ENCODE measurements at places on chromosomes 5 and 9.

DNA sequence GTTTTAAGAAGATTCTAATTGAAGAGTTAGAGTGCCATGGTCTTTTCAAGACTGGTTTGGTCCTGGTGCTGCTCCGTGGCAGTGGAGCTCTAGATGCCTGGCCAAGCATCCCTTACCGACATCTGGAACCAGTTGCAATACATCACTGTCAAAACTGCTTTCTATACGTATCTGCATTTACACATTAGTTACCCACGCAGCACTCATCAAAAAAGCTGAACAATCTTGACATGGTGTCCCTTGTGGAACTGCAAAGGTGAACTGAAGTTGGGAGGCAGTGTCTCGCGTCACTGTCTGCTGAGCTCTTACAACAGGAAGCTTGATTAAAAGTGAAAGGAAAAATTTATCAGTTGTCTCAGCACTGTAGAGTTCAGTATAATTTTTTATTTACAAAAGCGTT lies 82.6 kb downstream of the PBX3 start:
- peak; percentile 31 for DNase-seq

DNA sequence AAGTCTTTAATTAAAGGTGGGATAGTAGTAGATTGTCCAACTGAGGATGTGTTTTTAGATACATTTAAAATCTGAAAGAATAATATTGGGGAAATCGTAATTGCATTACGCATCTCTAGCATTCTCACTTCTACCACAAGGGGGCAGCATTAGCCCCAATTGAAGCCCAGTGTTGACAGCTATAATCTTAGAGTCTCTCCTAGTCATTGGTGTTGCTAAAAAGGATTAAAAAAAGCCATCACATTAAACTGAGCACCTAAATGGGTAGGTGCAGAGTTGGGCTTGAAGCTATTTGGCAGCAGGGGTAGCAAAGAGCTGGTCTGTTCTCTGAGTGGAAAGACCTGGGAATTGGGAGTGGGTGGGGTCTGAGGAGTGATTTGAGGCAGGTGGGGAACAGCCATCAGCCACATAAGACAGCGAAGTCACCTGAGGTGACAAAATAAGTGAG lies 177.2 kb downstream of the OSTF1 start:
- peak; percentile 52 for DNase-seq

DNA sequence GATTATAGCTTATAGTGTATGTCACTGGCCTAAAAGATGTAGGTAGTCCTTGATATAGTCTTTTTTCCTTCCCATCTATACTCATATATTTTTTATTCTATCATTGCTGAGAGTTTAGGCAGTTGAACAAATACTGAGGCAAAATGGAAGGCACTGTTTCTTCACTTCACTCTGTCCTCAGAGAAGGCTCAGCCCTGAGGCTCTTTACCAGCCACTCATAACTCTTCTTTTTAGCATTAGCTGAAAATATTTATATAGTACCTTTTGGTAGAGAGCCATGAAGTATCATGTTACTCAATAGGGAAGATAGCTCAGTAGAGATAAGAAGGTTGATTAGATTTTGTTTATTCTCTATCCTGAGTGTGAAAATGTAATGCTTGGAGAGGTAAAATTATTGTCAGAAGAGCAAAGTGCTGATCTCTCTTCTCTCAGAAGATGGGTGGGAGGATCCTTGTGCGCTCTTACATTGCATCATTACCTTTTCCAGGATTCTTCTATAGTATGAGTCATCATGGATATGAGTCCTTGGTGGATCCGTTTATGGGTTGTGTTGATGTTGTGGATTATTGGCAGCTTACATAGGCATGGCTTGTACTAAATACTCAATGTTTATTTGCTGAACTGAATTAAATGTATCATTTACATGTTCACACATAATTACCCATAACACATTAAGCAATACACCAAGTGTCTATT lies 88.1 kb downstream of the ANXA1 start:
- DNase-seq: no peak

DNA sequence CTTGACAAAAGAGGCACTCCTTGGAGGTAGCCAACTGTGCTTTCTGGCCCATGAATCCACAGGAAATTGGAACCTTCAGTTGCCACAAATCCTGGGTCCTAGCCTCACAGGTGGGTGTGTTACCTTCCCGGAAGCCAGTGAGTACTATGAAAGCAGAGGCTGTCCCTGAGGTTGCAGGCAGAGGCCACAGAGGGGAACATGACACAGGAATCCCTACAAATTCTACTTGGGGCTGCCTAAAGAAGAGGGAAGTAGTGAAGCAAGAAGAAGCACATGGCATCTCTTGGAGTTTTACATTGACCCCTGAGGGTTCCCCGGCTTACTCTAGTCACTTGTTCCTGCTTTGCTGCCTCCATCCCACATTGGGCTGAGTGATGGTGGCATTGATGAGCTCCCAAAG lies 2.6 kb downstream of the SLC22A5 start:
- no peak for DNase-seq

DNA sequence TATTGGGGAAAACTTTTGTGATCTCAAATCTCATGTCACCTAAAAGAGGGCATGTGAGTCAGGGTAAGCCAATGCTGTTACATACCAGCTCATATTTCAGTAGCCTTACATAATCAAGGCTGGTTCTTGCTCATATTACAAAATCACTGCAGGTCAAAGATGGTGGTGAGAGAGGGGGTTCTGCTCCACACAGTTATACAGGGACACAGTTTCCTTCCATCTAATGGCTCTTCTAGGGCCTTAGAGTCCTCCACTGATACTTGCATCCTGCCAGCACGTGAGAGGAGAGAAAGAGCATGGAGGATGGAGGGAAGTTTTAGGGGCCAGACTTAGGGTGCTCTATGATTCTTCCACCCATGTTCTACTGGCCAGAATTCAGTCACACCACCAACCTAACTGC lies 130.0 kb downstream of the LIFR start:
- no peak for DNase-seq

DNA sequence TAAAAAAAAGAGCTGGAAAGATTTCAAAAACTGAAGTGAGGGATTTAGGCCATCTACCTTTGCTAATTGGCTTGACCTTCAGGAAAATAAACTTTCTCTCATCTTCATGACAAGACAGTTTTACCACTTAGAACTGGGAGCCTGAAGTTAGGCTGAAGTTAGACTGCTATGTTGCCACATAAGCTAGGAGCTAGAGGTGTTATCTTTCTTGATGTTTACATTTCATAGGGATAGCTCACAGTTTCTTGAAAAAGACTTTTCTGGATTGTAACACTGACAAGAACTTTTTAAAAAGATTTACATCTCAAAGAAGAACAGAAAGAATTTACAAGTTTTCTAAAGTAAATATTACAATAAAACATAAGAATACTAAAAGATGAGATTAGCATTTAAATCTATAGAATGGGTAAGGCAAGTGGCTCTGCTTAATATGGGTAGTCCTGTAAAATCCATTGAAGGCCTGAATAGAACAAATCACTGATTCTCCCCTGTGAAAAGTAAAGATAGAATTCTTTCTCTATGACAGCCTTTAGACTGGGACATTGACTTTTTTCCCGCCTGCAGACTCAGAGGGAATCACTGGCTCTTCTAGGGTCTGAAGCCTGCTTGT lies 1665.4 kb upstream of the CDH9 start:
- DNase-seq: no peak

- DNase-seq: no peak
These were observed 40.2 kb upstream of the TAS2R1 start for GRCh38 chr5:9670371-9670770.

DNA sequence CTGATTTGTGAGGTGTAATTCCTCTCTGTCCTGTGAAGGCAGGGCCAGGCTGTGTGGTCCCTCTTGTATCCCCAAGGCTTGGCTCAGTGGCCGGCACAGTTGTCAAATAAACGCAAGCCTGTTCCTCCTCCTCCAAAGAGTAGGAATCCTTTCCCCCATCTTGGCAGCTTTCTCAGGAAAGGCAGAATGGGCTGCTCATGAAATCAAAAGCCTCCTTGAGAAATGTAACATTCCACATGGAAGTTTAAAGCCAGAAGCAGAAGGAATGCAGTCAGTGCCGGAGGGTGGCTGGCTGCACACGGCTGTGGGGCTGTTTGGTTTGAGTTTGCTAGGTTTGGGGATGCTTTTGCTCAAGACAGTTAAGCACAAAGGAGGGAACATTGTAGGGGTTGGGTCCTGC lies 34.5 kb upstream of the MED10 start:
- DNase-seq: no peak

DNA sequence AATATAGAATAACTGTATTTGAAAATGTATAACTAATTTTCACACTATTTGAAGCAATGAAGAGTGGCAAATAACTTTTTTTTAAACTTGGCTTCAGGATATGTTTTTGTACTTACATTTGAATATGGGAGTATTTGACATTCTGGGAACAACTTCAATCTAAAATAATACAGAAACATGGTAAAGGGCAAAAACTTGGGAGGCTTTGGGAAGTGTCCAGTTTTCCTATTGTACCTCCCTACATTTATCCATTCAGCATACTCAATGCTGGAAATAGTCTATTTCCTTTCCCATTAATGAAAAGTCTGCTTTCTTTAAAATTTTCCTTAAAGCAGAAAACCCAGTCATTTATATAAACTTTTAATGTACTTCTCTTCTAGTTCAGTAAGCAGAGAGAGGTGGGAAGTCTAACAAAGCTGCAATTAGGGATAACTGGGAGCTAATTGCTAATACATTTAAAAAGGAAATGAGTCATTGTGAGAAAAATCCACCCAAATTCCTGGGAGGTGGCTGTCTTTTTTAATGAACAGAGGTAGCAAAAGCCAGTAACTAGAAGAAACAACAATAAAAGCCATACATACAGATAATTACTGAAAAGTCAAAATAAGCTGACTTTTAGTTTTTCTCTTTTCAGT lies 128.8 kb downstream of the FBN2 start:
- no peak for DNase-seq

DNA sequence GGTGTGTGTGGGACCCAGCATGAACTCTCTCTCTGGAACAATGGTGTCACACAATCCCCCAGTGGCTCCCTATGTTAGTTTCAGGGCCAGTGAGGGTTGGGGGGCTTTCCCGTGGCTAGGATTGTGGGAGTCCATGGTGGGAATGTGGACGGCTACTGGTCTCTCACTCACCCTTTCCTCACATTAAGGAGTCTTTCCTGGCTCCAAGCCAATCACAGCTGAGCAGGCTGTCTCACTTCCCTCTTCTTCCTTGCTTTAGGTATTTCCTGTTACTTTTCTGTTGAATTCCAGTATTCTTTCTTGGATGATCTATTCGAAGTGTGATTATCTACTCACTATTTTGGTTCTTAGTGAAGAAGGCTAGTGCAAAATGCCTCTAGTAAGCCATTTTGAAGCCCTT lies 324.4 kb upstream of the MPDZ start:
- DNase-seq: no peak

- DNase-seq: no peak
These were observed 124.3 kb downstream of the TEX10 start for GRCh38 chr9:100228352-100228869.

DNA sequence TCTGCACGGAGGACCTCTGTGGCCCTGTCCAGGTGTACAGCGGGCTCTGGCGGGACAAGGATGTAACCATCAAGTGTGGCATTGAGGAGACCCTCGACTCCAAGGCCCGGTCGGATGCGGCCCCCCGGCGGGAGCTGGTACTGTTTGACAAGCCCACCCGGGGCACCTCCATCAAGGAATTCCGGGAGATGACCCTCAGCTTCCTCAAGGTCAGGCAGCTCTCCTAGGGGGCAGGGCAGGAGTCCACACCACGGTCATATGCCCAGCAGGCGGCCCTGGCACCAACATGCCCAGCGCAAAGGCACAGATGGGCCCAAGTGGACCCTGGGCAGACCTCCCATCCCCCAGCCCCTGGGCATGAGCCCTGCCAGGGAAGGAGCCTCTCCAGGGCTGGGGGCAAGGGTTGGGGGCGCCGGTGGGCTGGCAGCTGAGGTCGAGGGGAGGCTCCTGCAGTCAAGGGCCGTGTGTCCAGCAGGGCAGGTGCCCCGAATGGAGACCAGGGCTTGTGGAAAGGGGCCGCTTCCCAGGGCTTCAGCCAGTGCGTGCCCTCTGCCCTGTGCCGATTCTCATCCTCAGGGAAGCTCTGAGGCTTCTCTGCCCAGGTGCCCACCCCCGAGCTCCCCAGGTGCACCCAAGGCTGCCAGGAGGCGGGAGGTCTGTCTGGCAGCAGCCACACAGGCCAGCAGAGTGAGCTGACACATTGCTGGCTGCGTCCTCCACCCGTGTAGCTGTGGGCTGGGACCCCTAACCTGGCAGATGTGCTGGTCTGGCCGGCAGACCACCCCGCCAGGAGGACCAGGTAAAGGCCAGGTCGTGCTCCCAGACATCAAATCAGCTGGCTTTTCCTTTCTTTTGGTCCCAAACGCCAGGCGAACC lies 10.0 kb downstream of the DIPK1B start:
- no peak for DNase-seq

DNA sequence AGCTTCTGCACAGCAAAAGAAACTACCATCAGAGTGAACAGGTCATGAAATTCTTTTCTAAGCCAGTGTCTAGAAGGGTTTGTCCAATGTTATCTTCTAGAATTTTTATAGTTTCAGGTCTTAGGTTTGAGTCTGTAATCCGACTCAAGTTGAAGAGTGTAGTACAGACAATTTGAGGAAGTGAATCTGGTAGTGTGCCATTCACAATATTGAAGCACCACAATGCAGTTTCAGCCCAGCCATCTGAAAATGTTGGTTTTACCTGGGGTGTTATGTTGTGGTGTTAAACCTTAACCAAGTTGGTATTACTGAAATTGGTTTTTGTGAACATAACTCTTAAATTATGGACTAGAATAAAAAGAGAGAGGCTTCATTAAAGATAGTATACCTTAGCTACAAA lies 77.2 kb downstream of the ADAMTS16 start:
- no peak for DNase-seq

- DNase-seq: no peak
These were observed 1144.9 kb upstream of the C9orf72 start for GRCh38 chr9:28718226-28718625.

DNA sequence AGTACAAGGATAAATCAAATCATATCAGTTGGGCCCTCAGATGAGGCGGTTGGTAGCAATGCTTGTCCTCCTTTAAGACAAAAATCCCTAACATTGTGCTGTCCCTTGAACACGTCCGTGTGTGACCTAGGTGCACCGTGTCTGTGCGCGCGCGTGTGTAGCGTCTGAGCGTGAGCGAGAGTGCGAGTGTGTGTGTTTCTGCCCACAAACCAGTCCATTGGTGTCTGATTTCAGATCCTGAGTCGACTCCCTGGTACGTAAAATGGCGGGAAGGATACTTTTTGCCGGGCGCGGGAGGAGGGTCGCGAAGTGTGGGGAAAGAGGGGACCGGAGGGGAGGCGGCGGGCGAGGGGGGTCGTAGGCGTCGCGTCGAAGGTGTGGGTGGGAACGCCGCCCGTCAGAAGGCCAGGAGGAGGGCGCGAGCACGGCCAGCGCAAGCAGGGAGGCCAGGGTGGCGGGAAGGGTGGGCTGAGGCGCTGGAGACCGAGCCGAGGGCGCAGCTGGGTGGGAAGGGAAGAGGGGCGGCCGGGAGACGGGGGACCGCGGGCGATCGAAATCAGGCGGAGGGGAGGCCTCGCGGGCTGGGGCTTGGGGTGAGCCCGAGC lies 8.9 kb downstream of the OTP start:
- DNase-seq: peak; percentile 12
